ENCODE measurements at places on chromosomes 5 and 9. TPM values are rescaled to one million over a fixed set of nuclear protein-coding genes. Genes with fewer than 3 reads are reported as not detected.

Gene FAT2
- not detected for total RNA-seq

Gene GGTA1
- total RNA-seq, result not detected

Gene DDX46
- 75.6 TPM for total RNA-seq

Gene BTNL9
- total RNA-seq, result 0.25 TPM

Gene PCDHGA8
- total RNA-seq, result 0.22 TPM

Gene GNA14
- not detected for total RNA-seq

Gene FOXD4L5
- total RNA-seq, result 0.63 TPM

Gene FOXD4L6
- total RNA-seq, result not detected

Gene BNC2
- total RNA-seq, result not detected

Gene AMBP
- not detected for total RNA-seq

Gene NOP16
- 21.8 TPM for total RNA-seq

Gene RASEF
- total RNA-seq, result not detected

Gene ERAP2
- total RNA-seq, result 82.9 TPM

Gene LAMC3
- total RNA-seq, result 7.2 TPM

Gene PIP5KL1
- 2.0 TPM for total RNA-seq

Gene GDA
- total RNA-seq, result not detected

Gene TSLP
- total RNA-seq, result 0.41 TPM

Gene IRGM
- total RNA-seq, result 2.8 TPM

Gene GRXCR2
- total RNA-seq, result not detected

Gene LRRC19
- not detected for total RNA-seq

Gene PCA3
- not detected for total RNA-seq

Gene CAMK2A
- total RNA-seq, result not detected

Gene FOXD4L4
- 0.44 TPM for total RNA-seq

Gene ATOX1
- 32.7 TPM for total RNA-seq

Gene PGM5
- total RNA-seq, result not detected

Gene OR13C8
- not detected for total RNA-seq

Gene LCN9
- not detected for total RNA-seq

Gene WDR31
- total RNA-seq, result 0.96 TPM

Gene PCDHGB1
- total RNA-seq, result 0.19 TPM

Gene DRD1
- not detected for total RNA-seq

Gene MCTP1
- total RNA-seq, result 0.80 TPM
